ENCODE measurements at places on chromosomes 2 and 18. TPM values are rescaled to one million over a fixed set of nuclear protein-coding genes. Genes with fewer than 3 reads are reported as not detected.

TXNDC2 gene
- not detected for total RNA-seq

CHST10 gene
- total RNA-seq = 11.6 TPM

HNRNPA3 gene
- 73.2 TPM for total RNA-seq

VWA3B gene
- 0.52 TPM for total RNA-seq

NDUFV2 gene
- total RNA-seq = 455 TPM

ELOA2 gene
- not detected for total RNA-seq

VWC2L gene
- not detected for total RNA-seq

MAP2 gene
- total RNA-seq = 6.2 TPM

PLEK gene
- 4.8 TPM for total RNA-seq

ASPRV1 gene
- 0.63 TPM for total RNA-seq

B4GALT6 gene
- total RNA-seq = 5.3 TPM

GKN2 gene
- not detected for total RNA-seq

CDH19 gene
- 13.0 TPM for total RNA-seq

COBLL1 gene
- 15.3 TPM for total RNA-seq

GALNT13 gene
- total RNA-seq = 0.19 TPM

SALL3 gene
- 0.36 TPM for total RNA-seq

FIGN gene
- 12.9 TPM for total RNA-seq

FNDC4 gene
- 1.7 TPM for total RNA-seq

CRYBA2 gene
- total RNA-seq = not detected

PDE1A gene
- total RNA-seq = 17.3 TPM

ANKRD30B gene
- not detected for total RNA-seq

CTNNA2 gene
- not detected for total RNA-seq

COL3A1 gene
- total RNA-seq = 98.5 TPM

ERBB4 gene
- total RNA-seq = 8.3 TPM

ABCG5 gene
- total RNA-seq = not detected

SH2D6 gene
- total RNA-seq = not detected

IL1R1 gene
- total RNA-seq = 22.6 TPM

RFX8 gene
- total RNA-seq = not detected

Measured in left ventricle myocardium inferior (tissue), 1 donor.